ENCODE measurements at places on chromosomes 1 and 21. TPM values are rescaled to one million over a fixed set of nuclear protein-coding genes. Genes with fewer than 3 reads are reported as not detected.

GRCh38 chr1:24193046-24193445 lies 6.0 kb upstream of the IFNLR1 start:
- DNase-seq, result peak; percentile 46

- no peak for DNase-seq
These were observed 26.9 kb upstream of the RGL1 start for GRCh38 chr1:183778045-183778444.

DNA sequence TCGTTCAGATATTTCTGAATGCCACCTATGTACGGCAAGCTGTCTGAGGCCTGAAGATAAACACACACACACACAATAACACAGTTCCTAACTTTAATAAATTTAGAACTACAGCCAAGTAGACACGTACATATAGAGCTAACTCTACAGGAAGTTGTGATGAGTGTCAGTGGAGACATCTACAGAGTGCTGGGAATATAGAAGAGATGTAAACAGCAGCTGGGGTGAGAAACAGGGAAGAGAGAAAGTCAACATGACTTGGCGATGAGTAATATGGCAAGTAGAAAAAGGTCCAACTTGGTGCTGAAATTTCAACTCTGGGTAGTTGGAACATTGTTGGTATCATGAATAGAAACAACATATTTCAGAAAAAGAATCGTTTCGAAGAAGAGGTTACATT lies 206.5 kb downstream of the ZP4 start:
- DNase-seq, result no peak

DNA sequence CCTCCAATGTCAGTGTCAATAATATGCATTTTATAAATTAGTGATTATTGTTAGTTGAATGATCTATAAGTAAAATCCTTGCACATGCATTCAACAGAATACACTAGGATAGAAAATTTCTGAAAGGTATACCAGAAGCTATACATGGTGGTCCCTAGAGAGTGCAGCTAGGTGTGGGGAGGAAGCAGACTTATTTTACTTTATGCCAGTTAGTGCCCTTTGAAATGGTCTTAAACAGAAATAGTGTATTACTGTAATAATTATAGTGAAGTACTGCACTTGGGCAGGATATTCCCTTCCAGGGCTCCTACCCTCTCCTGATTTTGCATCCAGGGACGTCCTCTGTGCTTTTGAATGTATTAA lies 23.2 kb upstream of the WDR26 start:
- no peak for DNase-seq

- DNase-seq, result no peak
These were observed 62.2 kb upstream of the ATP5PO start for GRCh38 chr21:33977721-33978369.

- DNase-seq, result no peak
These were observed 2.2 kb upstream of the ATP1A2 start for GRCh38 chr1:160113407-160113806.

GRCh38 chr1:157723157-157723556 lies 22.6 kb upstream of the FCRL3 start:
- DNase-seq, result no peak

- DNase-seq, result no peak
These were observed 5.7 kb downstream of the DMRTA2 start for GRCh38 chr1:50417507-50417906.

- DNase-seq, result no peak
These were observed 91.8 kb downstream of the ZZZ3 start for GRCh38 chr1:77590651-77591050.

- no peak for DNase-seq
These were observed 2.6 kb downstream of the KRTAP10-12 start for GRCh38 chr21:44699502-44700001.

GRCh38 chr1:240935920-240936319 lies 324.0 kb upstream of the GREM2 start:
- no peak for DNase-seq

DNA sequence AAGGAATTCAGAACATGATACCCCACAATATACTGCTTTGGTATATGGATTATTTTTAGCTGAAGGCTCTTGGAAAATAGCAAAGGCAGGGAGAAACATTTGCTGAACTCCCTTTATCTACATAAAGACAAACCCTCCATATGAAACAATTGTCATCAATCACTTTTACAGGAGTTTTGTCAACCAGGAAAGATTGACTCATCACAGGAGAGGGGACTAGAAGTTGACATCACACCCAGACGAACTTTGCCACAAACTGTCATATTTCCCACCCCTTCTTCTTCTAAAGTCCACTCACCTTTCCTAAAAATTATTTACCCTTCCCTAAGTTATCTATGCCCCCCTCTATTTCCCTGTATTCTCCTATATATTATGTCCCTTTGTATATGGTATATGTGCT lies 47.9 kb downstream of the RBM11 start:
- no peak for DNase-seq

GRCh38 chr1:184225283-184226099 lies 161.3 kb upstream of the C1orf21 start:
- no peak for DNase-seq

DNA sequence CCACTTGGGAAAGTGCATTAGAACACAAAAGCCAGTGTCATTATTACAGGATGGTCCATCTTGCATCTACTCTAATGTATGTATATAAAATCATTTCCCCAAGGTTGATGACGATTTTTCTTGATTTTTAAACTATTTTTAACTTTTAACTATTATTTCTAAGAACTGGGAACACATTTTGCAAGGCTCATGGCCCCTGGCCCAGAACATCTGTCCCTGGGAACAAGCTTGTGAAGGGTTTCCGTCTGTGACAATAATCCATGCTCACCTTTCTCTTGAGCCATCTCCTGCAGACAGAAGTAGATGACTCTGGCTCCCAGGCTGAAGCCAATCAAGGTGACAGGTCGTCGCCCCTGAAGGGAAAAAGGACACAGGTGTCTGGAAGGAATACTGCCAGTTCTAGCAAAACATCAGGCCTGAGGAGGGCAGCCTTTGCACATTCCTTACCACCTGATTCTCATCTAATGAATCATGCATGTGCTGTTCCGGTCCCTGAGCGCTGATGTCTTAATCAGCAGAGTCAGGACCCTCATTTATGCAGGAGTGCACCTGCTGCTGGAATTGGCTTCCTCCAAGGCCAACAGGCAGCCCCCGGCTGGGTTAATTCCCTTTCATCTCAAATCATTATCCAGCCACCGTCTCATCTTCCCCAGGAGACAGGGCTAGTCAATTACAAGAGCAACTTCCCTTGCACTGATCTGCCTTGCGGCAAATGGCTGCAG lies 62.5 kb downstream of the TMCO4 start:
- DNase-seq, result no peak

- DNase-seq, result no peak
These were observed 43.1 kb downstream of the ZMYM1 start for GRCh38 chr1:35122311-35122710.

- no peak for DNase-seq
These were observed 20.1 kb downstream of the NPHP4 start for GRCh38 chr1:5972198-5972520.

DNA sequence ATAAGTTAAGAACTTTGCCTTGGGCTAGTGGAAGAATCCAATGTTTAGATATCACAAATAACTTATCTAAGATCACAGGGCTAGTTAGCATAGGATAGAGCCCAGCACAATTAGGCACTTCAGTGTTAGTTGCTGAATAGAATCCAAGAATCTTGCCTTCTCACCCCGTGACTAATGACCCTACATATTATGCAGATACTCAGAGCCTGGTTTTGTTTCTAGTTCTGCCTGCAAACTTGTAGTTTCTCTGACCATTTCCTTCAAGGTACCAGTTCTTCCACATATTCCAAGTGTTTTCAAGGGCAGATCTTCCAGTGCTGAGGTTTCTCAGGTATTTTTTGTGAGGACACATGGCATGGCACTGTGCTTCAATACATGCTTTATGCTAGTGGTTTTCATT lies 239.3 kb downstream of the KCNK2 start:
- no peak for DNase-seq

- DNase-seq, result no peak
These were observed 4.5 kb downstream of the ATXN7L2 start for GRCh38 chr1:109488201-109488600.

- DNase-seq, result no peak
These were observed 75.9 kb downstream of the KIF1B start for GRCh38 chr1:10286244-10286643.

- DNase-seq, result no peak
These were observed at the start of gene GPA33 for GRCh38 chr1:167090314-167090942. TSS of gene GPA33 (minus strand) at chr1:167090377. CDS start at chr1:167090287, 90 bp downstream.

GRCh38 chr1:151130987-151131586 lies 15.3 kb downstream of the SEMA6C start:
- no peak for DNase-seq

GRCh38 chr1:203148127-203148526 lies 20.6 kb downstream of the ADORA1 start:
- DNase-seq, result no peak

S100A7 gene
- total RNA-seq, result not detected

SWT1 gene
- total RNA-seq, result 3.4 TPM

CYP4A11 gene
- not detected for total RNA-seq

SIK1 gene
- total RNA-seq, result 23.2 TPM

NUP210L gene
- 0.02 TPM for total RNA-seq

SHE gene
- total RNA-seq, result not detected

OVAAL gene
- total RNA-seq, result not detected

C1orf185 gene
- total RNA-seq, result not detected

SFN gene
- 23.1 TPM for total RNA-seq

CGN gene
- not detected for total RNA-seq

AKR7A3 gene
- 0.17 TPM for total RNA-seq

C1orf87 gene
- not detected for total RNA-seq

ZCCHC17 gene
- total RNA-seq, result 19.2 TPM

All from NCI-H460 (cell line).